ENCODE measurements at places on chromosomes 3 and 15.

- no peak for DNase-seq
These were observed 59.2 kb upstream of the HERC1 start for GRCh38 chr15:63892794-63893441.

DNA sequence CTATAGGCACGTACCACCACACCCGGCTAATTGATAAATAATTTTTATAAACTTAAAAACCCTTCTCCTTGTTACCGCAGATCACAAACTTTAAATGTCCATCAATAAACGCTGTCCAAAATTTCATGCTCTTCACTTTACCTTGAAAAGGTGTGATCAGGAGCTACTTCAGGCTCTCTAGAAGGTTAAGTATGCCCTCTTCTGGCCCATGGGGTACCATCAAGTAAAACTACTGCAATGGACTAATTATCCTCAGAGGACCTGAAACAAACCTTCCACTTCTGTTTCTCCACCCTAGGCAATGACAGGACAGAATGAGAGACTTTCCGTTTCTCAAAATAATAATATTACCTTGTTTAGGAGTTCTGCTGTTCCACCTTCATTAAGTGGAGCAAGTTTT is 9.2 kb downstream of the LZTFL1 start:
- DNase-seq: peak; percentile 29

GRCh38 chr3:134034005-134034785 is 4.5 kb upstream of the SLCO2A1 start:
- DNase-seq: no peak

- DNase-seq: no peak
These were observed 109.3 kb downstream of the KCNMB2 start for GRCh38 chr3:178645503-178645902.
